Left renal cortex interstitium (tissue), 4 donors: ENCODE measurements at places on chromosomes 5 and 9. TPM values are rescaled to one million over a fixed set of nuclear protein-coding genes. Genes with fewer than 3 reads are reported as not detected.

Gene SEMA5A
- 34.7 TPM for polyA plus RNA-seq

Gene SLC1A3
- 3.1 TPM for polyA plus RNA-seq

GRCh38 chr9:14260101-14260500 lies 53.8 kb downstream of the NFIB start:
- DNase-seq = no peak

- no peak for DNase-seq
These were observed 250.0 kb upstream of the SLC30A5 start for GRCh38 chr5:68843624-68844364.

DNA sequence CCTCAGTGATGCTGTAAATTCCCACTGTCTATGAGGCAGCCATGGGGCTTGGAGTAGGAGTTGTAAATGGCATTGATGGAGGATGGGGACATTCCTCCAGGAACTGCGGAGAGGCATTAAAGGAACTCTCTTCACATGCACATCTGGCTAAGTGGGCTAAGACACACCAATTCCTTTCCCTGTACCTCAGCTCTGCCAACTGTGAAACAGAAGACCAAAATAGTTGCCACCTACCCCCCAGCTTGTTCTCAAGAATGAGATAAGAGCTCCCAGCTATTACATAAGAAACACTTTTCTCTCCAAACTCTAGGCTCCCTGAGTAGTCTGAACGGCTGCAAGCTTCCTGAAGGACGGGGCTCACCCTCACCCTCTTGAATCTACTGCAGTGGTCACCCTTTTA lies 144.6 kb upstream of the SLC30A5 start:
- DNase-seq = no peak

- DNase-seq = no peak
These were observed 2074.2 kb upstream of the C9orf72 start for GRCh38 chr9:29647451-29647850.

DNA sequence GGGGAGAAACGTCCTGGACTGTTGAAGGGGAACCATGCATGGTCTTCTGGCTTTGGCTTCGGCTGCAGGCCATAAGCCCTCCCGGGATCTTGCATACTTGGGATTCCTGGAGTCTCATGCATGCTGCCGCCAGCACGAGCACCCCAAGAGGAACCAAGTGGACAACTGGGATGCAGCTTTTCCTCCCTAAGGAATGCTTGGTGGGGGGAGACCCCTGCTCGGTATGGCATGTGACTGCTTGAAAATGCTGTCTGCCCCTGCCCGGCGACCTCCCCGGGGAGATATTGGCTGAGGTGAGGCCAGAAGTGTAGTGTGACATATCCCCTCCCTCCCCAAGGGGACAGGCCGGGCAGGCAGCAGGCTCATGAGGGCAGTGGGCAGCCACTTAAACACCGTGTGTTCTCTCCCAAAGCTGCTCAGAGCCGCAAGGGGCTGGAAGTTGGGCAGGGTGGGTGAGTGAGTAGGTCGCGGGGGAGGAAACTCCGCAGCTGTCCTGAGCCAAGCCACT lies 15.7 kb downstream of the TMEM171 start:
- no peak for DNase-seq

- DNase-seq = no peak
These were observed 205.2 kb downstream of the CSNK1G3 start for GRCh38 chr5:123717139-123717538.
